ENCODE measurements at places on chromosomes 5 and 9. TPM values are rescaled to one million over a fixed set of nuclear protein-coding genes. Genes with fewer than 3 reads are reported as not detected.

DNA sequence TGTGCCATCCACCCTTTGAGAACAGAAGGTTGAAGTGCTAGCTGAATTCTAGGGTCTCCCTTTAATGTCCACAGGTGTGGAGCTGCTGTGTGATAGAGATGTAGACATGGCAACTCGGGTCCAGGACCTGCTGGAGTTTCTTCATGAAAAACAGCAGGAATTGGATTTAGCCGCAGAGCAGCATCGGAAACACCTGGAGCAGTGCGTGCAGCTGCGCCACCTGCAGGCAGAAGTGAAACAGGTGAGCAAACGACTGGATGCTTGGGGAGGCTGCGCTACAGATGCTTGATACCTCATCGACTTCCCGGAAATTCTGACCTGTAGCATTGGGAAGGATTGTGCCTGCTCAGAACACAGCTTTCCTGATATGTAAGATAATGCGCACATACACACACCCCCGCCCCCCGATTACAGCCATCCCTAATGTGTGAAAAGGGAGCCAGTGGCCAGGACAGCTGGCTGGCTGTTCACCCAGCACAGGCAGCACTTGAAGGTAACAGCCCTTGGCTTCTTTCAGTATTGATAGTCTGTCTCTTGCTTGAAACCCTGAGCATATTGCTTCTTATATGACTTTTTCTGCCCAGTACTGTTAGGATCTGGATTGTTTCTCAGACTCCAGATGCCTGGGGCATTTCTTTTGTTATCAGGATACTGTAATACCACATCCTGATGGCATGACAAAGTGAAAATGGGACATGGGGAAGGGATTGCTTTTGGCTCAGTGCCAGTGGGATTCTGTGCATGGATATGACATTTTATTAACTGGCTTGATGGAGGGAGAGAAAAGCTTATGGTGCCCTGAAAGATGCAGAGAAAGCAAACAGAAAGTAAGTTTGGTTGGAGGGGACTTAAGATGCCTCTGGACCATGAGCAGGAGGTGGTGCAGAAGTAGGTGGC is 216.8 kb upstream of the OTULINL start:
- H3K36me3 ChIP-seq: no peaks in the 10 kb centered on the region
- H3K4me1 ChIP-seq: peaks cover 24% of the 10 kb centered on the region
- no peak overlapping the region for H3K4me3 ChIP-seq
- DNase-seq: peak; percentile 34
- H3K27me3 ChIP-seq: no peaks in the 10 kb centered on the region

Gene PSAT1
- 240 TPM for total RNA-seq

Gene CDC25C
- total RNA-seq: 26.6 TPM

Gene BTNL8
- not detected for total RNA-seq

GRCh38 chr5:136521696-136522095 is 156.4 kb upstream of the TRPC7 start:
- no peaks in the 10 kb centered on the region for H3K4me1 ChIP-seq
- H3K27me3 ChIP-seq: no peaks in the 10 kb centered on the region
- no peak for DNase-seq
- no peaks in the 10 kb centered on the region for H3K36me3 ChIP-seq
- H3K4me3 ChIP-seq: no peak overlapping the region
- no peak overlapping the region for H3K27ac ChIP-seq

Gene URM1
- total RNA-seq: 44.4 TPM

- DNase-seq: no peak
- H3K27ac ChIP-seq: no peak overlapping the region
- no peak overlapping the region for H3K4me3 ChIP-seq
- H3K4me1 ChIP-seq: no peaks in the 10 kb centered on the region
- H3K27me3 ChIP-seq: no peaks in the 10 kb centered on the region
Observed at GRCh38 chr5:72412283-72413055, 92.3 kb downstream of the PTCD2 start.

- peaks cover 34% of the 10 kb centered on the region for H3K36me3 ChIP-seq
- no peak overlapping the region for H3K27ac ChIP-seq
- no peak for DNase-seq
- H3K27me3 ChIP-seq: no peaks in the 10 kb centered on the region
- no peaks in the 10 kb centered on the region for H3K4me1 ChIP-seq
Observed at GRCh38 chr5:149496166-149496565, 55.1 kb downstream of the CSNK1A1 start.

Gene SEMA6A
- 0.14 TPM for total RNA-seq

DNA sequence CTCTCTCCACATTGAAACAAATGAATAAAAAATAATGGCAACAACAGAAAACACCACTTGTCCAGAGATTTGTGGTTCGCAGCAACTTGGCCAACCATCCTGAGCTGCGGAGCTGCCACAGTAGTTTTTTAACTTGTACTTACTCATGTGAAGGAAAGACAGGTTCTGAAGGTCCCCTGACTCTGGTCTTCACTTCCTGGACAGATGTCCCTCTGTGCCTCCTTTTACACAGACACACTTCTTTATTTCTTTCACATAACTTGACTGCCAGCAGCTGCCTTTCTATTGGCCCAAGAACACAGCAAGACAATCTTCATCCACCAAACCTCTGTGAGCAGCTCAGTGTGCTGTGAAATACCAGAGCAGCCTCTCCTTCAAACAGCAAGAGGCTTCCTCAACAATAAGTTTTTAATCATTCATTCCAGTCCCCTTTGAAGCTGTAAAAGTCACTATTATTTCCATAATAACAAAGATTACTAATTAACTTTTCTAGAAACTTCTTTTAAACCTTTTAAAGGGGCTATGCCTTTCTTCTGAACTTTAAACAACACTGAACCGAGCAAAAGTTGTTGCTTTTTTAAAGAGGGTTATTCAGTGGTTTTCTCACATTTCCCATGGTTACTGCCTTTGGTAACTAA is 198.7 kb downstream of the NR2F1-AS1 start:
- no peaks in the 10 kb centered on the region for H3K4me1 ChIP-seq
- DNase-seq: no peak
- no peaks in the 10 kb centered on the region for H3K36me3 ChIP-seq
- H3K27me3 ChIP-seq: no peaks in the 10 kb centered on the region

Gene PTGS1
- total RNA-seq: not detected

Gene UCK1
- total RNA-seq: 18.7 TPM

- no peaks in the 10 kb centered on the region for H3K4me1 ChIP-seq
- H3K27ac ChIP-seq: no peak overlapping the region
- no peak overlapping the region for H3K4me3 ChIP-seq
- H3K36me3 ChIP-seq: no peaks in the 10 kb centered on the region
Observed at GRCh38 chr9:124137009-124137943, 120.5 kb upstream of the NEK6 start.

DNA sequence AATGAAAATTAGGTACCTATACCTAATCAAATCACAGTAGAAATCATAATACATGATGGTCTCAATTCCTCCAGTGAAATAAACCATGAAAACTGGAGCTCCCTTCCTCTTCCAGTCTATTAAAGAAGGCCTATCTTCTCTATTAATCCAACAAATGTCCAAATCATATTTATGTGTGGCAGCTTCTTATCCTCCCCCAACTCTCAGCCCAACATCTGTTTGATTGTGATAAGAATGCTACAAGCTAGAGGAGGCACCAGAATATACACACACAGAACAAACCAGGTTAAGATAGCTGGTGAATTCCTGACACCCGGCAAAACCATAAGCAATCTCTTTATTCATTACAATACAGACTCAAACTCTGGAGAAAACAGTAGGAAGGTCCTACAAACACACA is 110.8 kb downstream of the FBXL17 start:
- peaks cover 3% of the 10 kb centered on the region for H3K36me3 ChIP-seq
- no peaks in the 10 kb centered on the region for H3K27me3 ChIP-seq
- no peak overlapping the region for H3K27ac ChIP-seq
- DNase-seq: no peak

- no peaks in the 10 kb centered on the region for H3K27me3 ChIP-seq
- no peak overlapping the region for H3K4me3 ChIP-seq
- H3K36me3 ChIP-seq: no peaks in the 10 kb centered on the region
- H3K4me1 ChIP-seq: no peaks in the 10 kb centered on the region
- H3K27ac ChIP-seq: no peak overlapping the region
Observed at GRCh38 chr5:122877518-122877917, 32.1 kb downstream of the SNX24 start.

Gene PCSK1
- not detected for total RNA-seq

- H3K27ac ChIP-seq: peak overlapping the region; percentile 68
- peak; percentile 70 for DNase-seq
- H3K4me1 ChIP-seq: peaks cover 31% of the 10 kb centered on the region
- no peaks in the 10 kb centered on the region for H3K36me3 ChIP-seq
Observed at GRCh38 chr5:6829150-6829784, 116.0 kb downstream of the TENT4A start.

DNA sequence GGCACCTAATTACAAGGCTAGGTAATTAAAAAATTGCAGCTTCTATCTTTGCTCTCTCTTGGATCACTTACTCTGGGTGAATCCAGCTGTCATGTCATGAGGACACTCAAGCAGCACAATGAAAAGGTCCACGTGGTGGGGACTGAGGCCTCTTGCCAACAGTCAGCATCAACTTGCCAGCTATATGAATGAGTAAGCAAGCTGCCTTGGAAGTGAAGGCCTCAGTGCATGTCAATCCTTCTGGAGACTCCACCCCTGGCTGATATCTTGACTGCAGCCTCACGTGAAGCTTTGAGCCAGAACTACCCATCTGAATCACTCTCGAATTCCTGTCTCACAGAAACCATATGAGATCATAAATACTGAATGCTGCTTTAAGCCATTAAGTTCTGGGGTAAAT is 140.5 kb downstream of the SNX18 start:
- H3K4me3 ChIP-seq: no peak overlapping the region
- DNase-seq: no peak
- no peaks in the 10 kb centered on the region for H3K4me1 ChIP-seq
- no peak overlapping the region for H3K27ac ChIP-seq
- no peaks in the 10 kb centered on the region for H3K36me3 ChIP-seq

Gene GCNT1
- total RNA-seq: 0.54 TPM
